Stromal cell of bone marrow (primary cell): ENCODE measurements at places on chromosomes 1 and 21.

GRCh38 chr1:33738976-33739375 is 124.9 kb upstream of the HMGB4 start:
- no peak for DNase-seq

DNA sequence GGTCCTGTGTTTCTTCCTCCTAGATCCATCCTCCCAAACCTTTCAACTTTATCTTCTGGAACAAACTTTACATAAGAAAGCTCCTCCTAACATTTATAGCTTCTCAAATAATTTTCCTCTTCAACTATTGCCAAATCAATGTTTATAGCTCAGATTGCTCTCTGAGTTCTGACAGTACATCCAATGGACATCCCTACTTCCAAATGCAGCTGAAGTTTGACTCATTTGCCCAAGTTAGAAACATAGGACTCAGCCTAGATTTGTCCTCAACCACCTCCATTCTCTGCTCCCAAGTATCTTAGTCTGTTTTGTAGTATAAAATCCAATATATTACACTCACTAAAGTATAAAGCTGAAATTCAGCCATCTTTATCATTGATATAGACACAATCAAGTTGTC is 62.6 kb downstream of the ALG14 start:
- DNase-seq, result no peak

DNA sequence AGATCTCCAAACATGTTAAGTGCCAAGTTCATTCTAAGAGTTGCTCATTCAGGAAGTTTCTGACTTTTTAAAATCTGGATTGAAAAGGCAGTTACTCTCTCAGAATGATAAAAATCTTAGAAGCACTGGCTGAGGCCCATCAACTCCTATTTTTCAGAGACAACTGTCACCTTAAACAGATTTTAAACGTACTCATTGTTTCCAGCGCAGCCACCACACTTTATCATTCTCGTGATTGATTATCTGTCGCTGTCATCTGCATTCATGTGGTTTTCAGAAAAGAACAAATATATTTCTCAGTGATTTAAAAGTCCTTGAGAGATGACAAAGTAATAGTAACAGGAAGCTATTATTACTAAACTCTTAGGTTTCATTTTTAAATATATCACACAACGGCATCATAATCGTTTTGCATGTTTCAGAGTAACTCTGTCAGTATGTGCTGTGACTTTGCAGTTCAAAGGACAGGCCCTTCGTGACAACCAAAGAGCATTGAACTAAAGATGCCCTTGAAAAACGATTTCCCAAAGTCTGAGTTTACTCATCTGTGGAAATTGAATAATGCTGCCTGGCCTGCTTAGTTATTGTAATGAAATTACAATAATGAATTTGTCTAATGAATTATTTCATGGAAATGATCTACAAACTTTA is 14.9 kb upstream of the KCNK1 start:
- no peak for DNase-seq

GRCh38 chr1:89064632-89065031 is 376 bp downstream of the GBP1 start:
- no peak for DNase-seq

- no peak for DNase-seq
These were observed 867 bp downstream of the PTGFRN start for GRCh38 chr1:116910379-116911187.

DNA sequence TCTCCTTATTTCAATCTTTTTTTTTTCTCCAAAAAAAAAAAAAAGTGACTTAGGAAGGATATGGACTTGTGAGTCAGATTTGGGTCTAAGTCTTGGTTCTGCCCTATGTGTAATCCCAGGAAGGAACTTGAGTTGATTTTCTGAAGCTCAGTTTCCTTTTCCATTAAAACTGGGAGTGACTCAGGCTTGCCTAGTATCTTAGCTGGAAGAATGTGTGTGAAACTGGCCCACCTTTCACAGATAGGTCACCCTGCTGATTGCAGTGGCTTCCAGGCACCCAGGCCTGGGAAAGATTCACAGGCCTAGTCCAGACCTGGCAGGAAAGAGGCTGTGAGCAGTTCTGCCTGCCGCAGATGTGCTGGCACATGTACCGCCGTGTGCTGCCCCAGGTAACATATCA is 218.3 kb upstream of the HOOK1 start:
- DNase-seq, result peak; percentile 80

DNA sequence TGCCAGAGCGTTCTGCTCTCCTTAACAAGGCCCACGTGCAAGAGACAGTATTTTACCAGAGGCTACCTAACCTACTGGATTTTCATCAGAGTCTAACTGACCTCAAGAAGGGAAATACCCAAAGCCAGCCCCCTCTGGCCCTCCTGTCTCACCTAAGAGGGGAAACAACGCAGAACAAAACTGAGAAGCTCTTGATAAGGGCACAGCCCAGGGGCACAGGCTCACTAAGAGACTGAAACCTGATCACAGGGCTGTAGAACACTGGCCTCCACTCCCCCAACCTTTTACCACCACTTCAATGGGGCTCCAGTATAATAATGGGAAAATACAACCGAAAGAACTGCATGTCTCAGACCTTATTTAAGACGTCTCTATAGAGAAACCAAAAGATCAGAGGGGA is 449.5 kb upstream of the CAMK1G start:
- no peak for DNase-seq

- DNase-seq, result no peak
These were observed 102.9 kb downstream of the PTPRC start for GRCh38 chr1:198741744-198742143.

GRCh38 chr1:10204003-10204642 is 6.2 kb upstream of the KIF1B start:
- DNase-seq, result no peak

GRCh38 chr1:236211815-236212214 is 69.5 kb downstream of the GPR137B start:
- no peak for DNase-seq

- no peak for DNase-seq
These were observed 220.6 kb upstream of the PLD5 start for GRCh38 chr1:242745079-242745478.

- DNase-seq, result no peak
These were observed 893 bp downstream of the RCC2 start for GRCh38 chr1:17438318-17439249.

- DNase-seq, result no peak
These were observed 362.7 kb downstream of the PTPRU start for GRCh38 chr1:29599071-29599470.

DNA sequence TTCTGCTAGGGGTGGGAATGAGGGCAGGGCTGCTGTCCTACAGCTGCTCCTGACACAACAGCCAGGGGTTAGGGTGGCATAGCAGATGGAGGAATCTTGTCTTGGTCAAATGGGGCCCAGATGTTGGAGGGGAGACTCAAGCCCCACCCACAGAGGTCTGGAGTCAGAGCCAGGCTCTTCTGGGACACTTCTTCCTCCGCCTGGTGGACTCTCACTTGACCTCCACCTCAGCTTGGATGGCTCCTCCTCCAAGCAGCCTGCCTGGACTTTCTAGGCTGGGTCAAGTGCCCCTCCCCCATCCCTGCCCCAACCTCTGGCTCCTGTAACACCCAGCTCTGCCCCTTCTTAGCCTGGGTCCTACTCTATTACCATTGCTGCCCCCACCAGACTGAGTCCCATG is 35.5 kb downstream of the EPHA2 start:
- no peak for DNase-seq

DNA sequence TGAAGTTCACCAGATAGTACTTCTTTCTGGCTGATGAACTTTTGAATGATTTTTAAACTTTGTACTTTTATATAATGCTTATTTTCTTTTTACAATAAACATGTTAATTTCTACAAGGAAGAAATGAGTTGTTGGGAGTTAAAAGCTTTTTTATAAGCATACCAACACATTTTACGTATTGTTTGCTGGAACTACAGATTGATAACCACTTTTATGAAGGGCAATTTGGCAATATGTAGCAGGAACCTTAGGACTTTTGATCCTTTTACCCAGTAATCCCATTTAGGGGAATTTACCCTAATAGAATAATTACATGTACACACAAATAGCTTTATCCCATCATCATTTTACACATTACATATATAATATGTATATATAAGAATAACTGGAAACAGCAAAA is 16.3 kb downstream of the PRPF38A start:
- no peak for DNase-seq

- no peak for DNase-seq
These were observed 1.3 kb downstream of the LY9 start for GRCh38 chr1:160797271-160797709.

DNA sequence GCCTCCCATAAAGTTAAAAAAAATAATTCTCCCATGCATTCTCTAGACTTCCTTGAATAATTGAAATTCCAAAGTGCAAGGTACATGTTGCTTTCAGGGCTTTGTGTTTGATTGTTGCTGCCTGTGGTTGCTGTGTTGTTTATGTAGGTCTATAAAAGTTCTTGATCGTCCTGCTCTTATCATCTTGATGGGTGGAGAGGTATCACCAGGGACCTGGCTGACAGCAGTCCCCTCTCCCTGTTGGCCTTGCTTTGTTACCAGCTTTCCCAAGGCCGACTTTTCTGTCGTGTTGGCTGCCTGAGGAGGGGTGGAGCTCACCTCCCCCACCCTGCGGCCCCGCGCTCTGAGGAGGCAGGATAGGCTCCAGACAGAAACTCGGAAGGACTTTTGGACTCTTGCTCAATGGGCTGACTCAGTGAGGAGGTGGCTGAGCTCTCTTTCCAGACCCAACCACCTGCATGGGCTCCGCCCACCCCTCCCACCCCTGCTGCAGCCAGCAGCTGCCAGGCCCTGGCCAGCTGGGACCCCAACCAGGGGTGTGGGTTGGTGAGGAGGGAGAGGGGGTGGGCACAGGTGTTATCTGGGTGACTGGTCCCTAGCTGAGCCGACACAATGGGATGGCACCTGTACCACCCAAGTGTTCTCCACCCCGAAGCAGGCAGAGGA is 2.0 kb downstream of the INAVA start:
- DNase-seq, result no peak

GRCh38 chr1:31627930-31628559 is 10.6 kb downstream of the HCRTR1 start:
- no peak for DNase-seq
